ENCODE measurements at places on chromosomes 4 and X.

- DNase-seq: no peak
Measured at GRCh38 chrX:24767557-24767956, 73.8 kb downstream of the POLA1 start.

DNA sequence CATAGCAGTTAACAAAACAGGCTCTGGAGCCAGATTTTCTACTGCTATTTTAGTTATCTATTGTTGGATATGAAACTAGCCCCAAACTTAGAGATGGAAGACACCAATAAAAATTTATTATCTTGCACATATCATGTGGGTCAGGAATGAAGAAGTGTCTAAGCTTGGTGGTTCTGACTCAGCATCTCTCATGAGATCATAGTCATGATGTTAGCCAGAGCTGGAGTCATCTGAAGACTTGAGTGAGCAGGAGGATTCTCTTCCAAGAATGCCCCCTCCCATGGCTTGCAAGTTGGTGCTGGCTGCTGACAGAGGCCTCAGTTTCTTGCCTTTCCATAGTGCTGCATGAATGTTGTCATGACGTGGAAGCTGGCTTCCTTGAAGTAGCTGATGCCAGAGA, 68.2 kb upstream of the TAPT1 start:
- DNase-seq: no peak

- no peak for DNase-seq
Measured at GRCh38 chr4:89008166-89008565, 48.8 kb downstream of the FAM13A start.

GRCh38 chr4:4712800-4713528, 146.5 kb upstream of the MSX1 start:
- no peak for DNase-seq

DNA sequence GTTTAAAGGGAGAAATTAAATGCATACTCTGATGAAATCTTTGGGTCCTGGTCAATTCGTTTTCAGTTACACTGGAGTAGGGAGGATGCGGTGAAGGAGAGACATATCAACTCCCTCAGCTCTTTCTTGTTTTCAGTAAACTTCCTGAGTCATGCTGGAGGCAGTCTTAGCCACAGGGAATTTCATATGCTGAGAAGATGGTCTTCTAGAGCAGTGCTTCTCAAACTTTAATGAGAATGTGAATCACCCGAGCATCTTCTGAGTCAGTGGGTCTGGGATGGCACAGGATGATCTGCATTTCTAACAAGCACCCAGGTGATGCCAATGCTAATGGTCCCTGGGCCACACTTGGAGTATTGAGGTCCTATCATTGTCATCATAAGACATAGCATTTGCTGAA, 214.5 kb downstream of the KIT start:
- DNase-seq: peak; percentile 15
